ENCODE measurements at places on chromosomes 7 and 10.

- no peak for DNase-seq
These were observed 9.9 kb upstream of the TEX36 start for GRCh38 chr10:125692601-125693523.

DNA sequence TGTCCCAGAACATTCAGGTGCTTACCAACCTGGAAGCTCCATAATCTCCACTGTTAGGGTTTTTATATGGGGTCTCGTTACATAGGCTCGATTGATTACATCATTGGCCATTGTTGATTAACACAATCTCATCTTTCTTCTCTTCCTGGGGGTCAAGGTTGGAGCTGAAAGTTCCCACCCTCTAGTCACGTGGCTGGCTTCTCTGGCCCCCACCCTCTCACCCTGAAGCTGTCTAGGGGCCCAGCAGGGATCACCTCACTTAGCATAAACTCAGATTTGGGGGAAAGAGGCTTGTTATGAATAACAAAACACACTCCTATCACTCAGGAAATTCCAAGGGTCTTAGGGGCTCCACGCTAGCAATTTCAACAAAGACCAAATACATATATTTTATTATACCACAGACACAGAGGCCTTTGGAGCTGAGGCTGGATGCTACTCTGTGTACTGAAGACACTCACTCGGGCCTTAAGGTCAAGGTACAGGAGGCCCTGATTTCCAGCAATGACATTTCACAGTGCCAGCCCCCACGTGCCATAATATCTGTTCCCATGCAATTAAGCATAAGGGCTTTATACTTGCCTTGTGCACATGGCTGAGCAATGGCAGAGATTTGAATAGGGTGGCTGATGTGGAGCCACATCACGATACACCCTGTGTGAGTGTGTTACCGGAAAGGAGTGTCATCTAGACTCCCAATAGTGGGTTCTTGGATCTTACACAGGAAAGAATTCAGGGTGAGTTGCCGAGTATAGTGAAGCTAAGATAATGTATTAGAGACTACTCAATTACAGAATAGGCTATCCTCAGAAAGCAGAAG is 108.2 kb downstream of the COL26A1 start:
- DNase-seq = no peak

DNA sequence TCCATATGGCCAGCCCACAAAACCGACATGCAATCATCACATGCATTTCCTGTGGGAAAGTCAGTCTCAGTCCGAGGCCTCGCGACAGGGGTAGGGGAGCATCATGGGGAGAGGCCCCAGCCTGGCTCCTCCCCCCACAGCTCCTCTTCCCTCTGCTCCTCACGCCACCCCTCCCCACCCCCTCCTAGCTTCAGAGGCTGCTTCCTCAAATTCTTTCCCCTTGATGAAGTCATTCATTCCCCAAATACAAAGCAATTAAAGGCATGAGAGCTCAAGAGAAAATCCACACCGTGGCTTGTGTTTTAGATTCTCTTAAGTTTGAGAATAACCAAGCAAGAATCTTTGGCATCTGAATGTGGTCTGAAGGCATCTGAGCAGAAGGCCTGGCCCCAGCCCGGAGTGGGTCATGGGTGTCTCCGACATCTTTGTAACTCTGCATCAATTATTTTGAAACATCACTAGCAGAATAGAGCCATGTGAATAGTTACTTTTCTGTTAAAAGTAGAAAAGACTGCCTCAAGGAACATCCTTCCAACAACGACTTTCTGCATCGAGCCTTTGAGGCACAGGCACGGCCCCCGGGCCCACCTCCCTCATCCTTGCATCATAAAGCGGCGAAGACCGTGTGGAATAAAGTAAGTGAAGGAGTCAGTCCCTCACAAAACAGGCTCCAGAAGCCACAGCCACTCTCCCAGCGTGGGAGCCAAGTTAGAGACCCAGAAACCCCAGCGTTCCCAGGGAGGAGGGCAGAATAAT is 90.9 kb downstream of the DIP2C start:
- DNase-seq = no peak

DNA sequence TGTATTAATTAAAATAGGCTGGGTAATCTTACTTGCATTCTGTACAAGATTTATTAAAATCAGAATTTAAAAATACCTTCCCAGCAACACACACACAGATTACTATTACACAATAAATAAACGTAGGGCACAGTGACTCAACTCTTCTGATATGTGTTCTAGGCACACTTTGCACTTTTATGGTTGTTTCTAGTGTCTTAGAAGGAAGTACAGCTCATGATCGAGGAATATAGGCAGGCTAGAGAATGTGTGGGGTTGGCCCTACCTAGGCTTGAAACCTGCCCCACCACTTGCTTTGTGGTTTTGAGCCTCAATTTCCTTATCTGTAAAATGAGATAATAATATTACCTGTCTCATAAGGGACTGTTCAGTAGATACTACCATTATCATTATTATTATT is 30.5 kb downstream of the ARMC3 start:
- no peak for DNase-seq

DNA sequence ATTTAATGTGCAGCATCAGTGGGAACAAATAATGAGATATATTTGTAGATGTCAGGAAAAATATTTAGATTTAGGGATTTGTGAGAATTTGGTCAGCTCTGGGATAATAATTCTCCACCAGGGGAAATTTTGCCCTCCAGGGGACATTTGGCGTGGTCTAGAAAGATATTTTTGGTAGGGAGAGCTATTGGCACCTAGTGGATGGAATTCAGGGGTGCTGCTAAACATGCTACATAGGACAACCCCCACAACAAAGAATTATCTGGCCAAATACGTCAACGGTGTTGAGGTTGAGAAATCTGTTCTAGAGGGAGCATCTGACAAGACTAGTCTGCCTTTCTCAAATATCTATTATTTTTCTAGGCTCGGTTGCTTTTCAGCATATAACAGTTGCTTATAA is 2.1 kb downstream of the ADK start:
- DNase-seq = no peak

- DNase-seq = no peak
These were observed 330.0 kb downstream of the GPR158 start for GRCh38 chr10:25504838-25505237.

DNA sequence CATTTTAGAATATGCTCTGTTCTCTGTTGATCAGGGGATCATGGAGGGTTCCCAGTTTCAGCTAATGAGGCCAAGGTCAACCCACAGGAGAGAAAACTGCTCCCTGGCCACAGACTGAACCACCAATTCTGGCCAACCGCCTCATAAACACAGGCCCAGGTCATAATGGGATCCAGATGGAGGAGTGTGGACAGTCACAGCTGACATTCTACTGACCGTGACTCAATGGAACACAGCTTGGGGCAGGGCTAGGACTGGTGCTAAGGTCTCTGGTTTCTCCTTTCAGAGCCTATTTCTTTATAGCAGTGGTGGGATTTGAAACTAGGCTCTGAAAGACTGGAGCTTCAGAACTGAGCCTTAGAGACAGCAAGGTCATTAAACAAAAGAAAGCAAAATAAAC is 68.3 kb downstream of the HIPK2 start:
- no peak for DNase-seq

- peak; percentile 63 for DNase-seq
These were observed 9.4 kb downstream of the WBP1L start for GRCh38 chr10:102752934-102753664.

GRCh38 chr7:7354674-7355073 is 172.3 kb downstream of the C1GALT1 start:
- DNase-seq = no peak

DNA sequence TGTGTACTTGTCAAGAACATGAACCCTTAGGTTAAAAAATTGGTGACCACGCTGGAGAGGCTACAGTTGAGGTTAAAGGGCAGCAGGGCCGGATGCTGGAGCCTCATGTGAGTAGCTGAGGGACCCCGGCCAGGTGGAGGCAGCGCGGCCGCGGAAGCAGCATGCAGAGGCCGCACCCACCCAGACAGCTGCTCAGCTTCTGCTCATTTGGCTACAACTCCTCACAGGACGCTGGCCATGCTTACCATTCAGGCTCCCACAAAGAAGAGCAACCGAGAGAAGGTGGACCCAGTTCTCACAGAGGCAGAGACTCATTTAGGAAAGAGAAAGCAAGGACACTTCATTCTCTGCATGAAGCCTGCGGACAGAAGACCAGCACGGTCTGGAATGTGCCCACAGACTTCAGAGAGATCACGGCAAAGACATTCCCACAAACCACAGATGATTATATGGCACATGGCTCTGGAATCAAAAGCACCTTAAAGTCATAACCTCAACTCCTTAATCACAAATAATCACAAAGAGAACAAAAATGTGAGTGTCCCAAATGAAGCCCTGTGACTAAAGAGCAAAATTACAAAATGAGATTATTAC is 94.4 kb downstream of the VOPP1 start:
- no peak for DNase-seq

DNA sequence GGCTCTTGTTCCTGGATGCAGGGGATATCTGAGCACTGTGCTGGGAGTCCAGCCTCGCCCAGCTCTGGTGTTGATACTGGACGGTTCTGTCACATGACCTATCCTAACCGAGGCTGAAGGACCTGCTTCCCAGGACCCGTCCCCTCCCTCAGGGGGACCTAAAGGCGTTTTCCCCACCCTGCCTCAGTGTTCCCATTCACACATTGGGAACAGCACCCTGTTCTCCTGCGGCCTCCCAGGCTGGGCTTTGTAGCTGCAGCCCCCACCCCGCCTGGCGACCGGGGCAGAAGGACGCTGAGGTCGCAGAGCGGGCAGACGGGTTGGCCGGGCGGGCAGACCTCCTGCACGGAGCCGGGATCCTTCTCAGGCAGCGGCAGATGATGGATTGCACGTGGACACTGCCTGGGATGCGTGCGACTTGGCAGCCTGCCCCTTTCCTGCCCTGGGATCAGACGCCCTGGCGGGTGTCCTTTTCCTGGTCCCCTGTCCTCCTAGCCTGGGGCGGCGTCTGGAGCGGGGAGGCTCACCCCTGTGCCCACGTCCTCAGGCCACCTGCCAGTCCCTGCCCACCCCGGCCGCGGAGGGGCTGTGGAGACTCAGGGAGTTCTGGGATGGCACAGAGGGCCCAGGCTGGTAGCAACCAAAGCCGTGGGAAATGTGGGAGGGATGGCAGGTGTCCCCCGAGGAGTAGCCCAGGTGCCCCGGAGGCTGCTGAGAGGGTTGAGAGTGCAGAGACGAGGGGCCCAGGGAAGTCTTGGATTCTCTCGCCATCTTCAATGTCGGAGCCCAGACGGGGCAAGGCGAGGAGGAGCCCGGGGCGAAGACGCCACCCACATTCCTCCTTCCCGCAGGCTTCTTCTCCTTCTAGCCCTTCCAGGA is 17.2 kb upstream of the PSMG3 start:
- DNase-seq = no peak

GRCh38 chr10:5960070-5960972 is 17.0 kb downstream of the IL15RA start:
- no peak for DNase-seq

- no peak for DNase-seq
These were observed 335.4 kb upstream of the NRP1 start for GRCh38 chr10:33669904-33670303.

GRCh38 chr7:139647814-139648390 is 124.4 kb downstream of the CLEC2L start:
- peak; percentile 36 for DNase-seq

- peak; percentile 47 for DNase-seq
These were observed at the start of gene SLC26A4 for GRCh38 chr7:107660381-107661080. SLC26A4 (plus strand) TSS chr7:107660828; CDS start chr7:107661642, 814 bp downstream.

GRCh38 chr7:119514326-119514725 is 758.6 kb upstream of the KCND2 start:
- no peak for DNase-seq

GRCh38 chr10:55233505-55233904 is 432.5 kb upstream of the PCDH15 start:
- peak; percentile 11 for DNase-seq

- no peak for DNase-seq
These were observed 165.3 kb downstream of the PTPRN2 start for GRCh38 chr7:158422196-158422886.

GRCh38 chr10:18333621-18334020 is 193.4 kb downstream of the CACNB2 start:
- no peak for DNase-seq

GRCh38 chr7:69801729-69802682 is 203.7 kb downstream of the AUTS2 start:
- no peak for DNase-seq

- no peak for DNase-seq
These were observed 70.1 kb downstream of the HACD1 start for GRCh38 chr10:17547060-17547459.

GRCh38 chr7:83708531-83708930 is 59.6 kb upstream of the SEMA3E start:
- DNase-seq = no peak

- no peak for DNase-seq
These were observed 56.4 kb upstream of the GNAI1 start for GRCh38 chr7:80078159-80078731.

DNA sequence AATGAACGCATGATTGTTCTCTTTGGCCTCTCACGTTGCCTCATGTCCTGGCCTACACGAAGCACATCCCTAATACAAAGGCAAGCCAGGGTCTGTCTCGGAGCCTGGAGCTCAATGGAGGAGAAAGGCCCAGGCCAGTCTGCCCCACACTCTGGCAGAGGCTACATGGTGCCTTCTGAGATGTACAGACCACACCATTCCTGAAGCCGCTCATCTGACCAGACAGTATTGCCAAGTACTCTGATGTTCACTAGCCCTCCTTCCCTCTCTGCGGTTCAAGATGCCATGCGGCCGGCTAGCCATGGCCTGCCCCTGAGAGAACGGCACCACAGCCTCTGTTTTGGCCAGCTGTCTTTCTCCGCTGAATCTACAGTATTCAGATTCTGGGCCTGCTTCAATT is 5.9 kb downstream of the BNIP3 start:
- DNase-seq = no peak

DNA sequence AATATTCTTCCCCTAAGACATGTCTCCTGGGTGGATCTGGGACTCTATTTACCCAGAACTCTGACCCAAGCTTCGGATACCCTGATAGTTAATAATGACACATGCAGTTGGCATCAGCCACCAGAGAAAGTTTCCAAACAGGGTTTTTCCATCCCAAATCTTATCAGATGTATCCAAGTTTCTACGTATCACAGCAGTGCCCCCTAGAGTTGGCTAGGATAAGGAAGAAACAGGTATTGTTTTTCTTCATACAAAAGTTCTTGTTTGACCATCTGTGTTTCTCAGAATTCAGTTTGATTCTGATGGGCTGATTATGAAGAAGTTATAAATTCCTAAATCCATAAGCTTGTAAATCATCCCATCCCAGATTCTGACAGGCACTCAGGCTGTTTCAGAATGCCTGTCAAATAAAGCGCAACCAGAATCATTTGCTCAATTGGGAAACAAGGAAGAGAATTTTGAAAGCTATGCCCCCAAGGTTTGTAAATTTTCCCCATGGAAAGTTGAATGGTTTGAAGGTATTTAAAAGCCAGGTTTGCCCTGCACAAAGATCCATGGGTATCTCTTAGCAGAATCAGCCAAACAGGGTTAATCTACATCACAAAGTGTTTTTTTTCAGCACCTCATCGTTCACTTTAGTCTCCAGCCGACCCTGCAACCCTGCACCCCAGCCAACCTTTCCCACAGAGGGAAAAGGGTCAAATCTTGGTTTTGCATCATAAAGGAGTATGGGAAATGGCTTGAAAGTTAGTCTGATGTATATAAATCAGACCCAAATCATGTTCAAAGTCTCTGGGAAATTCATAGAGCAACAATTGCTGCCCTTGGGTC is 47.4 kb downstream of the NRAP start:
- DNase-seq = no peak

All from GM12865 (cell line).